ENCODE measurements at places on chromosomes 7 and 10. TPM values are rescaled to one million over a fixed set of nuclear protein-coding genes. Genes with fewer than 3 reads are reported as not detected.

DNA sequence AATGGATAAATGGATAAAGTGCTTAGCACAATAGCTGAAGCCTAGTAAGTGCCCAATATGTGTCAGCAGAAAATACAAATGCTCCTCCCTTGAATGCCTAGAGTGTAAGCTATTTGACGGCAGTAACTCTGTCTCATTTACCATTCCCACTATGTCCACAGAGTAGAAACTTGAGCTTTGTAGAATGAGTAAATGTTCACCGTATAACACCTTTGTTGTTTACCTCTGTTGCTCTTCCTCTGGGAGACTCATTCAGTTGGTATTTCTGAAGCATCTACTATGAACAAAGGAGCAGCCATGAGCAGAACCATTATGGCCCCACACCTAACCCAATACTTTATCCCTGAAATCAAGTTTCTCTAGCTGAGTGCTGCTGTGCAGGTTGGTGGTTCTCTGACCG lies 8.4 kb upstream of the SLC16A12 start:
- DNase-seq: no peak
- H3K27me3 ChIP-seq: no peaks in the 10 kb centered on the region
- no peaks in the 10 kb centered on the region for H3K4me1 ChIP-seq
- no peaks in the 10 kb centered on the region for H3K36me3 ChIP-seq

DNA sequence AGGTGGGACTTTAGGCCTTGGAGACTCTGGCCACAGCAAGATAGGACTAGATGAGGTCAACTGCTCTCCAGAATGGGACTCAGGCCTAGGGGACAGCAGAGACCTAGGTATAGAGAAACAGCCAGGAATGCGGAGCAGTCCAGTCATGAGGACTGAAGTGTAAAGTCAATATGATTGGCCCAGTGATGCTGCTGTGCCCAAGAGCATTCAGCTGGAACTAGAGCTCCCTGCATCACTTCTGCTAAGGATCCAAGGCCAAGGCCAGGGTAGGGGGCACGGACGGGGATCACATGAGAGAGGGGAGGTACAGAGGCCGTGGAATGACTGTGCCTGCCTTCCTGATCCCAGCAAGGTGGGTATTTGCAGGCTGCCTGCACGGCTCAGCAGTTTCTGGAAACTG lies 237.9 kb downstream of the FRMD4A start:
- H3K4me1 ChIP-seq: no peaks in the 10 kb centered on the region
- H3K36me3 ChIP-seq: no peaks in the 10 kb centered on the region

GRCh38 chr7:76507723-76508406 lies 2.5 kb upstream of the UPK3B start:
- no peaks in the 10 kb centered on the region for H3K27me3 ChIP-seq
- no peak overlapping the region for H3K27ac ChIP-seq
- peaks cover 41% of the 10 kb centered on the region for H3K36me3 ChIP-seq
- no peak for DNase-seq

DNA sequence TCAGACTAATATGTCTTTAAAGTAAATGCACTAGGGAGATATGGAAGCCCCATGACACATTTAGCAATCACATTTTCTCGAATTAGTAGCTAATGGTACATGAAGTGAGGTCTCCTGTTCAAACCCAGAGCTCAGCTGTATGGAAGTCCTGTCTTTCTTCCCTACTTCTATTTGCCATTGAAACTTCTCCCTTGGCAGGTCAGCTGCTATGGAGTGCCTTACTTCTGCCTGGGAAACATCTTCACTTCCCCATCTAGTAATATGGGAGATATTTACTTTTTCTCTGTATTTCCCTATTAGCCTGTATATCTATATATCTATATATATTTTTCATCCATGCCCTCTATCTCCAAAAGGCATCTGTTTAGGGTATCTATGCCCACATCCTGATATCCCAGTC lies 225.3 kb upstream of the INHBA start:
- no peak overlapping the region for H3K4me3 ChIP-seq
- H3K36me3 ChIP-seq: no peaks in the 10 kb centered on the region

GRCh38 chr7:36937754-36938563 lies 213.7 kb upstream of the AOAH start:
- no peak overlapping the region for H3K27ac ChIP-seq
- DNase-seq: no peak
- H3K36me3 ChIP-seq: no peaks in the 10 kb centered on the region
- H3K4me1 ChIP-seq: no peaks in the 10 kb centered on the region

Gene ERV3-1
- 19.6 TPM for total RNA-seq

GRCh38 chr7:126394406-126394805 lies 858.3 kb downstream of the GRM8 start:
- no peak for DNase-seq
- no peak overlapping the region for H3K27ac ChIP-seq
- no peak overlapping the region for H3K4me3 ChIP-seq

Gene HHEX
- 6.7 TPM for total RNA-seq

DNA sequence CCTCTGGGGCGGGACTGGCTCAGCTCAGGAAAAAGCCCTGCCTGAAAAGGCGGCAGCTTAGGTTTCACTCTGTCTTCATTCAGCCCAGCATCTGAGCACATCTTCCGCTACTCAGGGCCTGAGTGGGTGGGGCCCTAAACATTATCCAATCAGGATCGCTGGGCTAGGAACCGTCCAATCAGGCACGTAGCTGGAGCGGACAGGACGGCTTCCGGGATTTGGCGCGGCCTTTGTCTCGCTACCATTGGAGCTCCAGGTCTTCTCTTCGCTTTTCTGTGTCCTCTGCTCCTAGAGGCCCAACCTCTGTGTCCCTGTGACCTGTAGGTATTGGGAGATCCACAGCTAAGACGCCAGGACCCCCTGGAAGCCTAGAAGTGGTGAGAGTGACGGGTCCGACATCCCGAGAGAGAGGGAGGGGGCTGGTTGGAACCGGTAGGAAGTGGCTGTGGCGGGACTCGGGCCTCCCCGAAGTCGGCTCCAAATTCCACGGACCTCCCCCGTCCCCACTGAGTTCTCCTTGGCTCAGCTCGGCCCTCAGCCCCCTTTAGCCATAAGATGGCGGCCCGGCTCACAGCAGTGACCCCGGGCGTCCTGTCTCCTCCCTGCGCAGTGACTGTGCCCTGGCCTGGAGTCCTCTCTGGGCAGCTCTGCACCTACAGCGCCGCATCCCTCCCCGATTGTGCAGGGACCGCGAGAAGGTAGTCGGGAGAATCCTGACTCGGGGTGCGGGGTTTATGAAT lies 99.1 kb downstream of the ZNF680 start:
- no peak overlapping the region for H3K27ac ChIP-seq
- H3K36me3 ChIP-seq: no peaks in the 10 kb centered on the region
- no peaks in the 10 kb centered on the region for H3K4me1 ChIP-seq
- no peaks in the 10 kb centered on the region for H3K27me3 ChIP-seq
- peak; percentile 50 for DNase-seq

DNA sequence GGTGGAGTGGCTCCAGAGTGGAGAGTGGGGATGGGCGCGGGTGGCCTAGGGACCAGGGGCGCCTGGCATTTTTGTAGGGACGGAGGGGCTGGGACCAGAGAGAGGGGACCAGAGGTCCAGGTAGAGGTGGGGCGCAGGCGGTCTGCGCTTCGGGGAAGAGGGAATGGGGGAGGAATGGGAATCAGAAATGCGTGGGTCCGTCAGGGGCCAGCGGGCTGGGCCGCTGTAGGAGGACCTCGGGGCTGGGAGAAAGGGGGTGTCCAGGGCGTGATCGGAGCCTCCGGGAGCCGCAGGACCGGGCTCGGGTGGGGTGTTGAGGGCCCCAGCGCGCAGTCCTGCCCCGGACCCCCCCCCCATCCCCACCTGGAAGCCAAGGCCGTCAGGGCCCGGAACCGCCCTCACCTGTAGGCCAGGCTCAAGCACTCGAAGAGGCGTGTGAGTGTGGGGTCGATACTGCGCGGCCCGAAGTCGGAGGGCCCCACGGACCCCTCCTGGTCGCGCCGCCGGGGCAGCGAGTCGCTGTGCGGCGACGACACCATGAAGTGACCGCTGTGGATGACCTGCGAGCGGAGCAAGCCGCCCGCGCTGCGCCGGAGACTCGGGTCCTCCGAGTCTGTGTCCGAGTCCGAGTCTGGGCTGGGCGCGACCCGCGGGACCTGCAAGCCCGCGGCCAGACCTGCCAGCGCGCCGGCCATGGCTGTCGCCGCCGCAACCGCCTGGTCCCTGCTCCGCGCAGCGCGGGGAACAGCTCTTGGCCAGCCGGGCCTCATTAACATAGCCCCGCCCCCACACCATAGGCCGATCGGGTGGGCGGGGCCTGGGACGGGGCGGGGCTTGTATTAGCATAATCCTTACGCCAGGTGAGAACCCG lies at the start of gene MLXIPL:
MLXIPL (minus strand) TSS at position 725 of the 871 bp plus-strand sequence; CDS start at position 695, 30 bp downstream.
- DNase-seq: peak; percentile 24
- no peak within 1 kb of the TSS for H3K27ac ChIP-seq
- no peaks in the 10 kb centered on the region for H3K36me3 ChIP-seq
- H3K4me1 ChIP-seq: peaks cover 8% of the 10 kb centered on the region
- no peaks in the 10 kb centered on the region for H3K27me3 ChIP-seq

- H3K4me1 ChIP-seq: no peaks in the 10 kb centered on the region
- no peaks in the 10 kb centered on the region for H3K36me3 ChIP-seq
- no peak overlapping the region for H3K4me3 ChIP-seq
- no peak for DNase-seq
Observed at GRCh38 chr10:121788717-121789116, 139.1 kb downstream of the ATE1 start.

DNA sequence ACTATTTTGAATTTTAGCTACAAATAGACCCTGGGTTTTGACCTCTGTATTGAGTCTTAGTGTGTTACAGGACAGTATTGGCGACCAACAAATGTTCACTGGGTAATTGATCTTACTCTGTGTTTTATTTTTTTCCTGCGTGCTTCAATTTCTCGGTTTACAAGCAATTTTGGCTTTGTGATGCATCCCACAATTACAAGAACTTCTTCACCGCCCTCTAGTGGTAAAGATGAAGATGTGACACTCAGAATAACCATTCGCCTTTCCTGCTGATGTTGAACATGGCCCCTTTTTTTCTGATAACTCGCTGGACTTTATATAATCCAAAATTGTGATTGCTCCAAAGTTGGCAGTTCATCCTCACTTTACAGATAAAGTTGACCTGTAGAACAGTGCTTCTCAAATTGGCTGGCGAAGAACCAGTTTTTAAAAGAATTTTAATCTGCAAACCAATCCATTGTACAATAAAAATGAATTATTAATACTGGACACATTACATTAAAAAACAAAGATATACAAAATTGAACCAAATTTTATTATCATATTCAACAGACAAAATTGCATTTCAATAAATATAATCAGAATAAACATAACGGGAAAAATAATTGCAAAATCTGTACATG lies 20.2 kb upstream of the SMC3 start:
- no peaks in the 10 kb centered on the region for H3K4me1 ChIP-seq
- no peak for DNase-seq
- H3K36me3 ChIP-seq: no peaks in the 10 kb centered on the region
- no peak overlapping the region for H3K27ac ChIP-seq
- no peak overlapping the region for H3K4me3 ChIP-seq
- H3K27me3 ChIP-seq: no peaks in the 10 kb centered on the region

DNA sequence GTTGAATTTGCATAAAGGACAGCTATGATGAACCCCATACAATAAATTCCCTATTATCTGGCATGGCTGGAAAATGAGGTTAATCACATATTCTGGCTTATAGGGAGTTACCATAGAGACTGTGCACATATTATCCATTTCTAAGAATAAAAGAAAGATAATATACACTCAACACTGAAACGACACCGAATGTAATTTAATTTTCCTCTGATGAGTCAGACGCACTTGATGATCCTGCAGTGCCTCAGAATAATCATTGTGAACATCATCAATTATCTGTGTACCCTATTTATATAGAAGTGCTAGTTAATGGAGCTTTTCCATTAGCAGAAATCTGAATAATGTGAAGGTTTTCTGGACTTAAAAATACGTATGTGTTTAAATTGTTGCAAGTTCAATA lies 60.2 kb downstream of the SGCE start:
- no peaks in the 10 kb centered on the region for H3K36me3 ChIP-seq
- no peak overlapping the region for H3K27ac ChIP-seq
- no peak for DNase-seq
- H3K4me3 ChIP-seq: no peak overlapping the region

Gene ATAD1
- total RNA-seq: 21.8 TPM

- H3K27ac ChIP-seq: no peak overlapping the region
- no peak overlapping the region for H3K4me3 ChIP-seq
- H3K4me1 ChIP-seq: no peaks in the 10 kb centered on the region
Observed at GRCh38 chr10:69151984-69152383, 28.0 kb downstream of the VPS26A start.

GRCh38 chr7:97078023-97078969 lies 39.2 kb upstream of the SDHAF3 start:
- H3K27me3 ChIP-seq: no peaks in the 10 kb centered on the region
- H3K36me3 ChIP-seq: no peaks in the 10 kb centered on the region
- no peak overlapping the region for H3K4me3 ChIP-seq
- H3K27ac ChIP-seq: no peak overlapping the region

- H3K4me3 ChIP-seq: no peak overlapping the region
- no peaks in the 10 kb centered on the region for H3K4me1 ChIP-seq
- H3K27me3 ChIP-seq: no peaks in the 10 kb centered on the region
- no peak overlapping the region for H3K27ac ChIP-seq
- no peaks in the 10 kb centered on the region for H3K36me3 ChIP-seq
Observed at GRCh38 chr7:116432527-116432916, 67.0 kb upstream of the CAV2 start.

DNA sequence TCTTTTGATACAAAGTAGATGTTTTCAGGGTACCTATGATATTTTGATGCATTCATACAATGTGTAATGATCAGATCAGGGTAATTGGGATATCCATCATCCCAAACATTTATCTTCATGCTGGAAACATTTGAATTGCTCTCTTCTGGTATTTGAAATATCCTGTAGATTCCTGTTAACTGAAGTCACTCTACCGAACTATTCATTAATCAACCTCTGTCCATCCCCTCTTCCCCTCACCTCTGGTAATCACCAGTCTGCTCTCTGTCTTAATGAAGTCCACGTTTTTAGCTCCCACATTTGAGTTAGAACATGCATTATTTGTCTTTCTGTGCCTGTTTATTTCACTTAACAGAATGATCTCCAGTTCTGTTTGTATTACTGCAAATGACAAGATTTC lies 11.3 kb downstream of the MTG1 start:
- no peaks in the 10 kb centered on the region for H3K27me3 ChIP-seq
- H3K36me3 ChIP-seq: peaks cover 26% of the 10 kb centered on the region
- no peak overlapping the region for H3K27ac ChIP-seq
- peaks cover 3% of the 10 kb centered on the region for H3K4me1 ChIP-seq
- no peak for DNase-seq

DNA sequence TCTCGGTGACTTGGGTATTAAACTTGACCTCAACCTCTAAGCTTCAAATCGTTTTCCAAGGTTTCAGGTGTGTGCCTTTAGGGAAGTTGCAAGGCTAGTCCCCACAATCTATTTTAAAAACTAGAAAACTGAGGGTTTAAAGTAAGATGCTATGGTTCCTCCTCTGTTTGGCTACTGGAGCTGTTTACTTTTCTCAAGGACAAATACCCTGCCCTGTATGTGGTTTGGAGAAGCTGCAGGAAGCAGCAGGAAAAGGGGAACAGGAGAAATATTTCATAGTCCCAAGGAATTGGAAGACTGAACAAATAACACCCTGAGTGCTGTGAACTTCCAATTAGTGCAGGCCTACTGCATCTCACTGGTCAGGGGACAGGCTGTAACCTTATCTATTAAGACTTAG lies 135.9 kb downstream of the NRP1 start:
- DNase-seq: no peak
- H3K27me3 ChIP-seq: no peaks in the 10 kb centered on the region
- no peak overlapping the region for H3K27ac ChIP-seq
- no peaks in the 10 kb centered on the region for H3K36me3 ChIP-seq
- no peak overlapping the region for H3K4me3 ChIP-seq

Gene CACNB2
- total RNA-seq: 13.8 TPM

All from tibial nerve (tissue), 4 donors.